ENCODE measurements at places on chromosomes 3 and 15.

DNA sequence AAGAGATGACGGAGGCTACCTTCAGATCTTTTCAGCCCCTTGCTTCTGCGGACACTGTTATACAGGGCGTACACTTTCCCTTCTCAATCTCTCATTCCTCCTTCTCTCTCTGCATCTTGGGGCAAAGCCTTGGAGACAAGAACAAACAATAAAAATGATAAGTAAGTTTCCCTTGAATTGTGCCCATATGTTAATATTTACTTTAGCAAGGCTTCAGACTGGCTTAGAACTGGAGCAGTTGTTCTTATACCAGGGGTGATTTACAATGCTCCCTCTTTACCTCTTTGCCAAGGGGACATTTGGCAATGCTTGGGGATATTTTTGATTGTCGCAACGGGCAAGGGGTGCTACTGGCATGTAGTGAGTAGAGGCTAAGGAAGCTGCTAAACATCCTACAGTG lies 29.4 kb downstream of the TIMMDC1 start:
- no peak for DNase-seq

- DNase-seq: no peak
These were observed 23.8 kb upstream of the CORO2B start for GRCh38 chr15:68554721-68555678.

DNA sequence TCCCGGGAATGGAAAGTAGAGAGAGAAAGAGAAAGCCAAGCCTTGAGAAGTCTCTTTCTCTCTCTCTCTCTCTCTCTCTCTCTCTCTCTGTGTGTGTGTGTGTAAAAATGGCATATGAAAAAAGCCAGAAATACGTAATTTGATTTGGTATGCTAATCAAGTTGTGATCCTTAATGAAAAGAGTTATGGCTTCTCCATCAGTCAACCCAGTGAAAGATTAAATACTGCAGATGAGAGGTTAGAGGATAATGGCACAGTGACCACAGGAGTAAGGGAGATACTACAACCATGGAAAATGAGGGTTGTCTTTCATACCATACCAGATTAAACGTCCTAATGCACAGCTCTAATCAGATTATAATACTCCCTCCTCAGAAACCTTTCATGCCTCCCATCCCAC lies 193.5 kb upstream of the SOX2 start:
- no peak for DNase-seq

DNA sequence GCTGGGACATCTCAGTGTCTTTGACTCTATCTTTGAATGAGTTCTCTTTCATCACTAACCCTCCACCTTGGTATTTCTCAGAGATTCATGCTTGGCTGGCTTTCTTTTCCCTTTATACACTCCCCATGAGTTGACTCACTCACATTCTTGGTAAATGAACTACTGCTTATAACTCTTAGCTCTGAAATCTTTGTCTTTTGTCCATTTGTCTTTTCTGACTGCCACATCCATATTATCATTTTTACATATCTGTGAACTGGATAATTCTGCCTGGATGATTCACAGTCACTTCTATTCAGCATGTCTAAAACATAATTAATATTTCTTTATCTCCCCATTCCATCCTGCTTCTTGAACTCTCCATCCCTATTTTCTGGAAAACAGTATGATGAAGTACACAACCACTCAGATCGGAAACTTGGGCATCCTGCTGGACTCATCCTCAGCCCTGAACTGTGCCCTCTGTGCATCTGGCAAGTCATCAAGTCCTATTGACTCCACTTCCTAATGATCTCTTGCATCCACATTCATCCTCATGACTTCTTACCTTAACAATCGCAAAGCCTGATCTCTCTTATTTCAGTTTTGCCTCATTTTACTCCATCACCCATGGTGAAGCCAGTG lies 66.9 kb downstream of the KCNAB1 start:
- DNase-seq: no peak

- DNase-seq: no peak
These were observed 36.7 kb downstream of the TM2D3 start for GRCh38 chr15:101615414-101615985.
